ENCODE measurements at places on chromosomes 11 and 22.
A peak's percentile ranks its signal among the peaks of the same experiment; 100 is the strongest.

- DNase-seq = peak; percentile 23
These were observed 15.6 kb downstream of the TUB start for GRCh38 chr11:8096575-8096974.

DNA sequence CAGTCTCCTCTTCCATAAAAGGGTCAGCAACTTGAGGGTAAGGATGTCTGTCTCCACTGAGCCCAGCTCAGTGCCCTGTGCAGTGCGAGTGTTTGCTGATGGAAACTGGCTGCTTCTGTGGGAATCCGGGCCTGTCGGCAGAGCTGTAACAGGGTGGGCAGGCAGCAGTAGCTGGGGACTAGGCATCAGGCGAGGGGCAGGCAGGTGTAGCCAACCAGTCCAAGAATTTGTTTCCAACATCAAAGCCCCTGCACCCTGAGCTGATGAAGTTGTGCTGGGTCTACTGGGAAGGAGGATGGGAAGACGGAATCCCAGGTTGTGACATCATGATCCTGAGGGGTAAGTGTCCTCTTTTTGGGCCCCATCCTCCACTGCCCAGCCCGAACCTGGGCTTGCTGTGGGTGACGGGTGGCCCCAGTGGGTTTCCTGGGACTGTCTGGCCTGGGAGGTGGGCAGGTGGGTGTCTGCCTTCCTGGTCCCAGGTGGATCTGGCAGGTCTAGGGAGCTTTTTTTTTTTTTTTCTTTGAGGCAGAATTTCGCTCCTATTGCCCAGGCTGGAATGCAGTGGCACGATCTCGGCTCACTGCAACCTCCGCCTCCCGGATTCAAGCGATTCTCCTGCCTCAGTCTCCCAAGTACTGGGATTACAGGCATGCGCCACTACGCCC, 11.0 kb downstream of the SLC29A2 start:
- no peak for DNase-seq

GRCh38 chr11:24635588-24636290, 138.9 kb downstream of the LUZP2 start:
- DNase-seq = no peak

DNA sequence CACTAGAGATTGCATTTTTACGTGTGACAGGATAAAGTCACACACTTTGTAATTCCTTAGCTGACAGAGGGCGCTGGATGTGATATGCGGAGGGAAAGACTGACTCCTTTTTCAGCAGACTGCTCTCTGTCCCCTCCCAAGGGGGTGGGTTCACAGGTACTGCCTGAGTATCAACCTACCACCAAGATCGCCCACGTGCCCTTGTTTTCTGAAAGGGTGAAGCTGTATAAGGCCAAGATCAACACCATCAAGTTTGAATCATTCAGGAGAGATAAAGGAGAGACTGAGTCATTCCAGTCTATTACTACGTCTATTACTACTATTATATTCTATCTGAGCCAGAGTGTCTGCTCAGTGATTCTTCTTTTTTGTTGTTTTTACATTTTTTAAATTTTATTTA, 30.7 kb downstream of the BUD13 start:
- no peak for DNase-seq

DNA sequence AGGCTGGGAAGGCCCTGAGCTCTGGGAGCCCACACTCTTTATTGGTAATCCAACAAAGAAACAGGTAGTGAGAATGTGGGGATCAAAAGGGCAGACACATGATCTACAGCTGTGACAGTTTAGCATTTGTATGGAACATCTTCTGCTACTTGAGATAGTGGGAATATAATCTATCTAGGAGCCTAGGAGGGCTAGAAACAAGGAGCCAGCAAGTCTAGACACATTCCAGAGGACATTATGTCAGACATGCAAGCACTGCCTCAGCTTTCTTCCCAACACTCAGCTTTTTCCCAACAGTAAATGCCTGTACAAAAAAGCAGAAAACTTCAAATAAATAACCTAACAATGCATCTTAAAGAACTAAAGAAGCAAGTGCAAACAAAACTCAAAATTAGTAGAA, 1150.6 kb upstream of the RAG2 start:
- DNase-seq = no peak

GRCh38 chr22:26448941-26449340, 19.9 kb downstream of the ASPHD2 start:
- DNase-seq = no peak

GRCh38 chr11:121958323-121958970, 157.6 kb downstream of the BLID start:
- DNase-seq = no peak

GRCh38 chr11:114821621-114822412, 143.5 kb downstream of the NXPE2 start:
- DNase-seq = no peak

GRCh38 chr11:20315800-20316199, 47.7 kb upstream of the HTATIP2 start:
- DNase-seq = no peak

DNA sequence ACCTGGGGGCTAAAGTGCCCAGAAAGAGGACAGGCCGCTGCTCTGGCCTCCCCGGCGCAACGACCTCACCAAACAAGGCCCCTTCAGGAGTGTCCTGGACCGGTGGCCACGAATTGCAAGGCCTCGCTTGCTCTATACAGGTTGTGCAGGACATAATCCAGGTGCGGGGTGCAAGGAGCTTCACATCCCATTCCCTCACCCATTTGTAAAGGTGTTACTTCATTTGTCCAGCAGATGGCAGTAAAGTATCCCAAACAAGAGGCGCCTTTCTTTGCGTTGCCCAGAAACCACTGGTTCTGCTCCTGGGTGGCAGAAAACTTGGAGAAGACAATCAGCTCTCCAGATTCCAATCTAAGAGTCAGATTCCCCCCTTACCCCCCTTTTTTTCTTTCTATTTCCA, 35.9 kb upstream of the PRDM11 start:
- DNase-seq = no peak

GRCh38 chr11:79193663-79194310, 247.0 kb downstream of the TENM4 start:
- no peak for DNase-seq

- DNase-seq = no peak
These were observed 53.8 kb upstream of the PRSS23 start for GRCh38 chr11:86746514-86746913.

DNA sequence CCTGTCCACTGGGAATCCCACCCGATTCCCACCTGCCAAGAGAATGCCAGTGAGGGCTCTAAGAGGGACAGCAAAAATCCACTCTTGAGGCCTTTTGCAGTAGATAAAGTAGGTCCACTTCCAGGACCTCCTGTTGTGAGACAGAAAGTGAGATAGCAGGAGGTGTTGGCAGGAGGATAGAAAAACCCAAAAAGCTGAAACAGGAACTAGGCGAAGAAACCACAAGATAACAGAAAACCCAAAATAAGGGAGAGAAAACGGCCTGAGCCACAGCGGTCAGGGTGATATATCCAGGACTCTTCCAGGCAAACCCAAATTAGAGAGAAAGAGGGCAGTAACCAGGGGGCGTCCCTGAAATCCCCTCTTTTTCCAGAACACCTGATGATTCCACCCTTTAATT, 79.7 kb upstream of the LINC01488 start:
- DNase-seq = no peak

Data from activated CD8-positive, alpha-beta memory T cell treated with anti-CD3 and anti-CD28 coated beads, Interleukin-2, amount 50 U/mL, for 48 hours (primary cell).